ENCODE measurements at places on chromosomes 6 and 20.

DNA sequence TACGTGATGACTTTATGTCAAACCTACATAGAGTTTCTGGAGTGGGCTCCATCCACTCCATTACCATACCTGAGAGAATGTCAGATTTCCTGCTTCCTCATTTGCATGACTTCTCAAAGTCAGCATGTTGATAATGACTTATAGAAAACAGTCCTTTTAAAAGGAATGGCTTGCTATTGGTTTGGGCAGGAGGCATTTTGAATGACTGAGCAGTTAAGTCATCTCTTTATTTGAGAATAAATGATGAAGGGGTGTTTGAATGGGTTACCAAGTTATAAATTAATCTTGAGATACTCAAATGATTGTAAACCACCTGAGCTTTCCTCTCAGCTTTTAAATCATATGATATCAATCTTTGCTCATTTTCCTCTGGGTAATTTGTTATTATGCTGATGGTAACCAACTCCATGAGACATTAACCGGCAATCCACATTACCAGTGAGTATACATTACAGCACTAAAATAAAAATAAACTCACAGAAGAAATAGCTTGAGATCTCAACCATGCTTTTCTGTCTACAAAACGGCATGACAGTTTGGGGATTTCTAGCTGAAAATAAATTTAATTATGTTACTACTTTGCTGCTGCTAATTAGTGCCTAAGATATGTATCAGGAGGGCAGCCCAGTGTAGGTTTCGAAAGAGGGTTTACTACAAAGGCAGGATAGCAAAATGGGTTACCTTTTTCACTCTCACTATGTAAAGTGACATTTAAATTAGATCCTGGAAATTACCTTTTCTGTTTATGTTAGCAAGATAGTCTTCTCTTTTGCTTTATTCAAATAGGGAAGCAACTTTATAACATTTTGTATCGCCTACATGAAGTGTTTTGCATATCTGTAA lies 78.8 kb downstream of the RPS12 start:
- no peak for DNase-seq

- DNase-seq: no peak
These were observed 4.6 kb upstream of the MDGA1 start for GRCh38 chr6:37702314-37702713.

- no peak for DNase-seq
These were observed 44.9 kb upstream of the SCML4 start for GRCh38 chr6:107868867-107869611.

DNA sequence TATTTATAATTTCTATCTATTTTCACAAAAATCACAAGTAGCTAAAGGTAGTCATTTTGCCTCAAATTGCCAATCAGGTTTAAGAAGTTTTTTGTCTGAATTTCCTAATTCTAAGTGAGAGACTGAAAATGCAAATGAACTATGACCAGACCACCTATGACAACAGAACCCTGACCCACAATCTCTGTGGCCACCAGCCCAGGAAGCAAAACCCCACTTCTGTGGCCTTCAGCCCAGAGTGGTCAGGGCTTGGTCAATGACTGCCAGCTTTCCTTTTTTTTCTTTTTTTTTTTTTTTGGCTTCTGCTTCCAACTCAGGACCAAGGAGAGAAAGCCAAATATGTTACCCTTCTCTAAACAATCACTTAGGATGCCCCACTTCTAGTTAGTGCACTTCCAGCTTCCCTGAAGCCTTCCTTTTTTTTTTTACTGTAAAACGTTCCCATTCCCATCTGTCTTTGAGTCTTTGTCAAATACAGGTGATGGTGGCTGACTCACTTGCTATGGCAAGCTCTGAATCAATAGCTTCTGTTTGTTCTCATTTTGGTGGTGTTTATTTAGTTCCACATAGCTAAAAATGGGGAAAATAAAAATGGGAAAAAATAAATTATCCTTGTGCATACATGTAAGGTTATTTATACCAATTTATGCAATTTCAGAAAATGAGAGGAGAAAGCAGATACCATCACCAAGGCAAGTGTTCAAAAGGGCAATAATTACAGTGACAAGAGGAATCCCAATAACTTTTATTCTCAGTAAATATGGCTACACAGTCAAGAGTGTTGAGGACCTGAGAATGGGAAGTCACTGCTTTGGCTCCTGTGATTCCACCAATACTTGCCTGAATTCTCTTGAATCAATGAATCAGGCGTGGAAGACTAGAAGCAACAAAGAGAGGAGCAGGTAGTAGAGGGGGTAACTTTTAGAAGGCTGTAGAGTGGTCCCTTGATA lies 170.3 kb upstream of the PDE7B start:
- DNase-seq: no peak

DNA sequence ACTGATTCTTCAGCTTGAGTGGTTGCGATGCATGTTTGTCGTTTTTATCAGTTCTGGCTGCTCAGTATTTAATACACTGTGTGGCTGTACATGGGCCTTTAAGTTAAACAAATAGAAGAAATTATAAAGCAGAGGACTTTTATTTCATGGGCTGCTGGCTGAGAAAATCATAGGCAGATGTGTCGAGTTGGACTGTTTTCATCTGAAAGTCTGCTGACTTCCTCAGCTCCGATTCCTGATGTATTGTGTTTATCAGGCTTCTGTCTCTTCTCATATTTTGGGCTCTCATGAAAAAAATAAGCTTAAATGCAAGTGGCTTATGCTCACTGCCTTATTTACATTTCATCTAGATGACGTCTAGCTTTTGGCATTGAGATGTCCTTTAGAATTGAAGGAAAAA lies 129.5 kb upstream of the GGTLC1 start:
- no peak for DNase-seq

DNA sequence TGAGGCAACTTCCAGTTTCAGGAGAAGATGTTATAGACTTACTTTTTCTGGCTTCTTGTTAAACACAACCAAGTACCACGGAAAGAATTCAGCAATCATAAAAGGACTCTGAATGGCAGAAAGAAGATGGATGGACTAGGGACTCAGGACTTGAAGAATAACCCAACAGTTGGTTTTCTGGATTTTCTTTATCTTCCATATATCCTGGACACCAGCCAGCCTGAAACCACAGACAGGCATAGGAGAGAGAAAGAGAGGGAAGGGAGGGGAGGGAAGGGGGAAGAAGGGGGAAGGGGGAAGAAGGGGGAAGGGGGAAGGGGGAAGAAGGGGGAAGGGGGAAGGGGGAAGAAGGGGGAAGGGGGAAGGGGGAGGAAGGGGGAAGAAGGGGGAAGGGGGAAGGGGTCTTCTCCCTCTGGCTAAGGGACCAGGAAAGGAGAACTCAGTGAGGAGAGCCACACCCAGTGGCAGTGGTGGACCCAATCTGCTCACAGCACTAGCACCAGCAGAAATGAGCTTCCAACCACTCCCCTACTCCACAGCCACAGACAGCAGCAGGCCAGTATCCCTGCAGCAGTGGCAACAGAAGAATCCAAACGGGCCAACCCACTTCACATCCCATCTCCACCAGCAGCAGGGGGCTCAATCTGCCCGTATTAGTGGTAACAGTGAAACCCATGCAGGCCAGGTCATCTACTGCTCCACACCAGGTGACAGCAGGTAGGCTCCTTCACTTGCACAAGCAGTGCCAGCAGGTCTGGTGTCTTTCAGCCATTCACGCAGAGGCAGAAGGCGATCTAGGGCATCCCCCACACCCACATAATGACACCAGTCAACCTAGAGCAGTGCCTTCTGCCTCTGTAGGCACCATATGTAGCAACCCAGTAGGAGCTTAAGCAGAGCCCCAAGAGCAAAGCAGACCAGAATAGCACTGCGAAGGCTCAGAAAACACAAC lies 78.6 kb downstream of the TRMT6 start:
- DNase-seq: no peak

- peak; percentile 19 for DNase-seq
These were observed 20.9 kb downstream of the MAP1LC3A start for GRCh38 chr20:34579191-34579978.

DNA sequence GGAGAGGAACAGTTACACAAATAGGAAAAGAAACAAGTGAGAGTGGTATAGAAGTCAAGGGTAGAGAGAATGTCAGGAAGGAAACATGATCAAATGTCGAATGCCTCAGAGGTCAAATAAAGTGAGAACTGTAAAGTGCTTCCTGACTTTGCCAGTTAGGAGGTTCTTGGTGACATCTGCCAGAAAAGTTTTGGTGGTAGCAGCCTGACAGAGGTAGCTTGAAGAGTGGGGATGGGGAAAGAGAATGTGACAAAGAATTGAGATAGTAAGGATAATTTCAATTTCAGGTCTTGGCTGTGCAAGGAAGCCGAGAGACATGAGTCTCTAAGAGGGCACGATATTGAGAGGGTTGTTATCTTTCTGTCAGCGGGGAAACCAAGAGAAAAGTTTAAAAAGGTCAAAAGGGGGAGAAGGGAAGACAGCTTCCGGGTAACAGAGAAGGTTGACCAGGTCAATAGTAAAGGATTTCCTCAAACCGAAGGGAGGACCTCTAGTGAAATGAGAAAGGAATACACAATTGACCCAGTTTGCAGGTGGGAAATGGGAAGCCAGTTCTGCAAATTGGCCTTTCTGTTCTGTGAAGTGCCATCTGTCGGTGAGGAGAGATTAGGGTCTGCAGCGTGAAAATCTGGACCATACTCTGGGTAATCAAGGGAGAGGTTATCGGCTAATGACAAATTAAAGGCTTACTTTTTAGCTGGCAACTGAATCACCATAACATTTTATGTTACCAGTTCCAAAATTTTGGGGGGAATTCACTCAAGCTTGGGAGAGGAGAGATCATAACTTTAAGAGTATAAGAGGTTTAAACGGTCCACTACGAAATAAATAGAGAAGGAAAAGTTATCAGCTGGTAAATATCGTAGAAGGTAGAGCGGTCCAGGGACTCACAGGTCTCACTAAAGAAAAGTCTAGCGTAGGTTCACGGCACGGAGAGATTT lies 973 bp upstream of the BRD2 start:
- DNase-seq: no peak

DNA sequence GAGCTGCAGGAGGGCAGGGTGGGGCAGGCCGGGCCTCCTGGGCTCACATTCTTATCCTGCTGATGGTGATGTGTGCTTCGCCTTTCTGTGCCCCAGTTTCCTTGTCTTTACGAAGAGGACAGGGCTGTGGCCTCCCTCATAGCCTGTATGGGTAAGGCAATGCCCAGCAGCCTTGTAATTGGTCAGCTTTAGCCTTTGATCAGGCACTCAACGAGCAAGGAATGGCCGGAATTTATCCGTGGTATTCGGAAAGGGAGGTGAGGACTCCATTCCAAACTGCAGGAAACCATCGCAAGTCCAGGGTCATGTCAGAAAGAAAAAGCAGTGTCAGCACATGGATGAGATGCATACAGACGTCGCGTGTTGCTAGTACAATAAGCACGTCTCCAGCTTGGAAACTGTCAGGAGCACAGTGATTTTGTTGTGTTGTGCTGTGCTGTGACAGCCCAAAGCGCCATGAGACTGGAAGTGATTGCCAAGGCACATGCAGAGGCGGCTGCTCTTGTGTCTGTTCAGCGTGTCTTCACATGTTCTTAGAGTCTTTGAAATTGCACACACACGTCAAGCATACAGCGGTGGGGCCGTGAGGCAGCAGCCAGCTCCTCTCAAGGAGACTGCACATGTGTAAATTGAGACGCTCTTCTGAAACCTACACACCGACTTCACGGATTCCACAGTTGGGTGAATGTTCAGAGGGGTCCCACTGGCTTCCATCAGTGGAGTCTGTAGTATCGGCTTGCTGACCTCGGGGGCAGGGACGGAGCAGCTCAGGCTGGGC lies 6.2 kb downstream of the SS18L1 start:
- no peak for DNase-seq

DNA sequence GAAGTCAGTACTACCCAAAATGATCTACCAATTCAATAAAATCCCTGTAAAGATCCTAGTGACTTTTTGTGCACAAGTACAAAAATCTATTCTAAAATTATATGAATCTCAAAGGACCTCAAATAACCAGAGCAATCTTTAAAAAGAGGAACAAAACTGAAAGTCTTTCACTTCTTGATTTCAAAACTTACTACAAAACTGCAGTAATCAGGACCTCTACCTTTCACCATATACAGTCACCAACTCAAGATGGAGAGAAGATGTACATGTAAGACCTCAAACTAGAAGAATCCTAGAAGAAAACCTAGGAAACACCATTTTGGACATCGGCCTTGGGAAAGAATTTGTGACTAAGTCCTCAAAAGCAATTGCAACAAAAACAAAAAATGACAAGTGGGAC lies 109.5 kb upstream of the CD93 start:
- DNase-seq: no peak

GRCh38 chr20:45813489-45813888 lies 1.0 kb downstream of the UBE2C start:
- no peak for DNase-seq

DNA sequence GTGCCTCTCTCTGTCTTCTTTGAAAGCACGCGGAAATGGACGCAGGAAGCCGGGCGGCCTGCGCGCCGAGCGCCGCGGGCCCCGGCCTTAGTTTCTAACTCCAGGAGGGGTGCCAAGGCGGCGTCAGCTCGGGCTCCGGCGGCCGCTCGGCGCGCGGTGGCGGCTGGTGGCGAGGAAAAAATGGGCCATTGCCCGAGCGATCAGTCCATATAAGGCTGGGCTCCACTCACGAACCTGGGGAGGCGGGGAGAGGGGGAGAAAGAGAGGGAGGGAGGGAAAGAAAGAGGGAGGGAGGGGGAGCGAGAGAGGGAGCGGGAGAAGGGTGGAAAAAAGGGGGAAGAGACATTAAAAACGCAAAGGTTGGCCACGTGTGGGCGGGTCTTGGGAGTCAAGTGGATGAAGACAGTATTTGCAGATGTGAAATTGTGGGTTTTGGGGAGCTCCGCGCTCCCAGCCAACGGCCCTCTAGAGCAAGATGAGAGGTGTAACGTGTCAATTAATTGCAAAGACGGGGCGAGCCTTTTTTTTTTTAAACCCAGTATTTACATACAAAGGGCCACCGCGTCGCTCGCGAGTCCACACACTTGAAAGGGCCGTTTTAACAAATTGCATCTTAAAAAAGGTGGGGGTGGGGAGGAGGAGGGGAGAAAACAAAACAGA lies at the start of gene NKX2-2:
NKX2-2 (minus strand) TSS at position 184 of the 660 bp plus-strand sequence. CDS start 395 bp downstream, outside the sequence.
- DNase-seq: no peak

- no peak for DNase-seq
These were observed 60.6 kb downstream of the SEL1L2 start for GRCh38 chr20:13929836-13930235.

- DNase-seq: no peak
These were observed 5.8 kb downstream of the DDR1 start for GRCh38 chr6:30889921-30890645.

GRCh38 chr6:30129265-30130178 lies 6.4 kb upstream of the TRIM40 start:
- no peak for DNase-seq

GRCh38 chr6:85428486-85428885 lies 21.4 kb upstream of the NT5E start:
- DNase-seq: no peak

GRCh38 chr20:47274401-47275108 lies 81.9 kb downstream of the ZMYND8 start:
- DNase-seq: peak; percentile 81

GRCh38 chr6:67889682-67889995 lies 745.4 kb upstream of the ADGRB3 start:
- no peak for DNase-seq

- DNase-seq: peak; percentile 89
These were observed 201.3 kb upstream of the BTBD3 start for GRCh38 chr20:11716239-11716944.

DNA sequence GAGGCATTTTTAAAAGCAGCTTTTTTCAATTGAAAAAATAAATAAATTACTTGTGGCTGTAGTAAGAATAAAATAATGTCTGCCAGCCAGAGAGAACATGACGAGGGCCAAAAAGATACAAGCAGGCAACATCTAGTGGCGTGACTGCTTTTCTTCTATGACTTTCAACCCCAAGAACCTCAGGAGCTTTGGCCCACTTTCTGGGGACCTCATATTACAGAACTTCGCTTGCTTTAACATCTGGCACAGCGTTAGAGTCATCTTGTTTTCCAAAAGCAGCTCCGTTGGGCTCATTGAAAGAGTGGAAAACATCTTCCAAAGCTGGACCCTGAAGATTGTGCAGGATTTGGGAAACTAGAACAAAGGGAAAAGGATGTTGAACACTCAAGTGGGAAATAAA lies 67.0 kb downstream of the ARMC2 start:
- no peak for DNase-seq
